Aorta (tissue), 5 donors: ENCODE measurements at places on chromosomes 5 and 9. TPM values are rescaled to one million over a fixed set of nuclear protein-coding genes. Genes with fewer than 3 reads are reported as not detected.

Gene ACOT12
- 0.18 TPM for total RNA-seq

Gene HCN1
- total RNA-seq: 0.18 TPM

Gene SMU1
- 18.7 TPM for total RNA-seq

Gene SLC25A48
- 0.42 TPM for total RNA-seq

Gene ENTREP1
- 2.8 TPM for total RNA-seq

Gene AIF1L
- total RNA-seq: 17.4 TPM

Gene FOXD4L6
- not detected for total RNA-seq

Gene ADAMTS6
- total RNA-seq: 7.1 TPM

Gene OR13C2
- total RNA-seq: not detected

Gene HSD17B3
- total RNA-seq: 2.2 TPM

Gene TARS1
- total RNA-seq: 74.0 TPM

Gene PGGT1B
- total RNA-seq: 37.4 TPM

Gene FOXD4L3
- not detected for total RNA-seq

Gene LRRC14B
- not detected for total RNA-seq

Gene CYSRT1
- total RNA-seq: not detected

Gene CLTB
- 124 TPM for total RNA-seq

Gene TRPM6
- 1.0 TPM for total RNA-seq

Gene NCS1
- 171 TPM for total RNA-seq

Gene TTC16
- total RNA-seq: 0.16 TPM

Gene SLC46A2
- total RNA-seq: not detected

Gene TTLL11
- total RNA-seq: 23.7 TPM
